ENCODE measurements at places on chromosomes 5 and 9.

DNA sequence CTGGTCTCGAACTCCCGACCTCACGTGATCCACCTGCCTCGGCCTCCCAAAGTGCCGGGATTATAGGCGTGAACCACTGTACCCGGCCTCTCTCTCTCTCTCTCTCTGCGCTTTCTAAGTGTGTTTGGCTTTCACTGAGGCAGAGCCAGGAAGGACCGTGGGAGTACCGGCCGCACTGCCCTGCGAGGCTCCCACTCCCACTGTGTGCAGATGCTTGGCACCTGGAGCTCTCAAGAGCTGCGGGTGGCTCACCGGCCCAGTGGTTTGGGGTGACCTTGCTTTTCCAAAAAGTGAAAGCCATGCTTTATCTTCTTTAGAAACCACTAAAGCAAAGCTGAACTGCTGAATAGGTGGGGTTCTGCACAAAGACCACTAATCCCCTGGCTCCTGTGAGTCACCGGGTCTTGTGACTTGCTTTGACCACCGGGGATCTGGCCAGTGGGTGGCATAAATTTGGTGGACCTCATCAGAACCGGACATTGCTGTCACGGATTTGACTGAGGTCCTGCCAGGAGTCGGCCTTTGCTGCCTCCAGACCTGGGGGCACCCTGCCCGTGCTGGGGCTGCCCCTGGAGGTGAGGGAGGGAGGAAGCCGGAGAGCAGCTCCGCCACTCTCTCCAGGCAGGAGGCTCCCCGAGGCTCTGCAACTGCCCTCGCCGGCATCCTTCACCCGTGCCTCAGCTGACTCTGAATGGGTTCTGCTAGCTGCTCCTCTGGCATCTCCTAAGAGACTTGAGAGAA, 228.9 kb downstream of the FANCC start:
- no peak for DNase-seq

DNA sequence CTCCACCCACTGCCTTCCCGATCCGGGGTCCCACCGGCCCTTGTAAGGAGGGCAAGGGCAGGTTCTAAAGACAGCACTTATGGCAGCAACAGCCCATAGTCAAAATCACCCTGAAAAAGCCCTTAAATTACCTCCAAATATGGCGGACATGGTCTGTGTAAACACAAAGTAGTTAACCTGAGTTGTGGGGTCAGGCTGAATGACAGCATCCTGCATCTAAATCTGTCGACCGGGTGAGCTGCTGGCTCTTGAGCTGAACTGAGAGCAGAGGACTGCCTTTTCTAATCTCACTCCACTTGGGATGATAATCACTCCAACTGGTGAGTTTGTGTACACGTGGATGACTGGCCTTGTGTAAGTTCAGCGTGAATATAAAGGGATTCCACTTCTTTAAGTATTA, 249.6 kb downstream of the DENND1A start:
- no peak for DNase-seq

- no peak for DNase-seq
These were observed 384.2 kb upstream of the RPS23 start for GRCh38 chr5:82662340-82662739.

GRCh38 chr9:124198331-124198730, 59.4 kb upstream of the NEK6 start:
- DNase-seq: no peak

GRCh38 chr9:24144796-24145195, 318.8 kb upstream of the ELAVL2 start:
- no peak for DNase-seq

GRCh38 chr5:17436350-17436749, 61.7 kb upstream of the TAF11L2 start:
- DNase-seq: no peak

DNA sequence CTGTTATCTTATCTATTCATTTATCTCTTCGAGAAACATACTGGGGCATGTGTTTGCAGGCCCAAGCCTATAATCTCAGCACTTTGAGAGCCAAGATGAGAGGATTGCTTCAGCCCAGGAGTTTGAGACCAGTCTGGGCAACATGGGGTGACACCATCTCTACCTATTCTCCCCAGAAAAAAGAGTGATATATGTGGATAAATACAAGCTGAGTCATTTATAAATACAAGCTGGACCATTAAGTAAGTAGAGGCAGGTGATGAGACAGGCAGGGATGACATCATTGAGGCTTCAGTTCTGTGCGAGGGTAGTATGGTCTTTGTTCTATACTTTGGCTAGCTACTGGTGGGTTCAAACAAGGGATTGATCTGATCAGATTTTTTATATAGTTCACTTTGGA, 25.6 kb downstream of the PBX3 start:
- no peak for DNase-seq

DNA sequence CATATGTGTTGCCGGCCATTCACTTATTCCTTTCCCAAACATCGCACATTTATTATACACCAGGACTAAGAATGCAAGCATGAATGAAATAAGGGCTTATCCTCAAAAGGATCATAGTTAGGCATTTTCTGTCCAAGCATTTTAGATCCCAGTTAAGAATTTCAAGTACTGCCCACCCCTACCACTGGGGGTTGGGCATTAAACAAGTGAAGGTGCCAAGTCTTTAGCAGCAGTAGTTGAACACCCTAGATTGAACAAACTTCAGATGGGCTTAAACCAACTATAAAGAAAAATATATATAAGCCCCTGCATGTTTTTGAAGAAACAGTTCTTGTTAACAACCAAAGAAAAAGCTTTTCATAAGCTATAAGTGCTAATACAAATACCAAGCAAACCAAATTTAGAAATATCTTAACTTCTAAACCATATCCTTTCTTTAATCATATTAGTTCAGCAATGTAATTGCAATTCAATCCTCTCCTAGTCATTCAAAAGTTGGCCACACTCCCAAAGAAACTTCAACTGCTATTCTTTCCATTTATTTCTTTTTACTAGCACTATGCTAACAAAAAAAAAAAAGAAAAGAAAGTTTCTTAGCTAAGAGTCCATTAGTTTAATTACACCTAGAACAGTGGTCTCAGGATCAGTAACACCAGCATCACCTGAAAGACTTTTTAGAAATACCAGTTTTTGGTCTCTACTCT, 149.8 kb downstream of the MLLT3 start:
- no peak for DNase-seq

- DNase-seq: no peak
These were observed 82.5 kb downstream of the ESM1 start for GRCh38 chr5:54902791-54903473.

- DNase-seq: no peak
These were observed 75.4 kb upstream of the ADAMTS19 start for GRCh38 chr5:129384736-129385135.

DNA sequence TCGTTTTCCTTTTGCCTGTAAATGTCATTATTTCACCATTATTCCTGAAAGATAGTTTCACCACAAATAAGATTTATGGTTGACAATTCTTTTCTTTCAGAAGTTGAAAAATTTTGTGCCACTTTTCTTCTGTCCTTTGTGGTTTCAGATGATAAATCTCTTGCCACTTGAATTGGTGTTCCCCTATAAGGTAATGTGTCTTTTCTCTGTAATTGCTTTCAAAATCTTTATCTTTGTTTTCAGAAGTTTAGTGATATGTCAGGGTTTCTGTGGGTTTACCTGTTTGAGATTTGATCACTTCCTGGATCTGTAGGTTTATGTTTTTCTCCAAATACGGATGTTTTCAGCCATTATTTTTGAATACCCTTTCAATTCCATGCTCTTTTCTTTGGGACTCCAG, 14.6 kb downstream of the RASA1 start:
- DNase-seq: no peak

DNA sequence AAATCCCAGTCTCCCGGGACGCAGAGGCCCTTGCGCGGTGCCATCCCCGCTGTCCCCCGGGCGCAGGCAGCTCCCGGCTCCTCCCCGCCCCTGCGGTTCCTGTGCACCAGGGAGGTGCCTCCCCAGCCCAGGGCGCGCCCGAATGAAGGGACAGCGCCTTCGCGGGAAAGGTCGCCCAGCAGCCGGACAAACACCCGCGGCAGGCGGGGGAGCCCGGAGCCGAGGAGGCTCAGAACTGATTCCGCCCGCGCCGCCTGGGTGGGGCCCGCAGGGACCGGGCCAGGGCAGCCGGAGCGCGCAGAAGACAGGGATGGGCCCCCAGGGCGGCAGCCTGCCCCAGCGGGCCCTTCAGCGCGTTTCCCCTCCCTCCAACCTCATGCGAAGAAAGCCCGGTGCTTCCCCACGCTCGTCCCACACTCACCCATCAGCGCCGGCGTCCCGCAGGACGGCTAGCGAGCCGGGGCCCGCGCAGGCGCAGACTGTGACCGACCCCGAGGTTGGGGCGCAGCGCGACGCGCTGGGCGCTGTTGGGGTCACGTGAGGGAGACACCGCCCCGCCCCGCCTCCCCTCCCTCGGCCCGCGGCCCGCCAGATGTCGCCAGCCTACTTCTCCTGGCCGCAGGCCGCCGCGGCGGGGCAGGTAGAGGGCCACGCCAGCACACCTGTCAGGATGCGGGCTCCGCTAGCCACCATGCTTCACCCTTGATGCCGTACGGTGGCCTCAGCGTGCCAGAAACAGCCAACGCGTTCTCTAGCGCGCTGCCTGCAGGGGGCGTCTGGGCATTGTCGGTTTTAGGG, at the start of gene SLC25A51:
TSS of gene SLC25A51 (minus strand) at position 481 of the 798 bp plus-strand sequence. CDS start 15,577 bp downstream, outside the sequence.
- DNase-seq: peak; percentile 92

DNA sequence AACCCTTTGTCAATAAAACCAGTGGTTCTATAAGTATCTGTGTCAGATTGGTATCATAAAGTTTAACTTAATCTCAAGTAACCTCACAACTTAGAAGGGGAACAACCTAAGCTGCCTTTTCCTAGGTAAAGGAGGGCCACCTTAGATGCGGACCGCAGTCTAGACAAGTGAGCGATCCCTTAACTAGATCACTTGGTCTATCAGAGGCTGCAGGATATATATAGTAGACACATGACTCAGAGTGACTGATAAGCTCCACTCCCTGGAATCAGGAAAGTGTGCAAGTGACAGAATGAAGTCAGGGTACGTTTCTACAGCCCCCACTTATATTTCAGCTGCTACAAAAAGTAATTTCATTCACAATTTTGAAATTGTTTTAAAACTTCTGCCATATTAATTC, 7.4 kb downstream of the REEP5 start:
- no peak for DNase-seq

- no peak for DNase-seq
These were observed 189.1 kb downstream of the ADGRV1 start for GRCh38 chr5:90747693-90748092.

GRCh38 chr5:148805326-148806290, 20.8 kb upstream of the ADRB2 start:
- no peak for DNase-seq

- DNase-seq: no peak
These were observed 37.5 kb upstream of the SMU1 start for GRCh38 chr9:33113799-33114547.

DNA sequence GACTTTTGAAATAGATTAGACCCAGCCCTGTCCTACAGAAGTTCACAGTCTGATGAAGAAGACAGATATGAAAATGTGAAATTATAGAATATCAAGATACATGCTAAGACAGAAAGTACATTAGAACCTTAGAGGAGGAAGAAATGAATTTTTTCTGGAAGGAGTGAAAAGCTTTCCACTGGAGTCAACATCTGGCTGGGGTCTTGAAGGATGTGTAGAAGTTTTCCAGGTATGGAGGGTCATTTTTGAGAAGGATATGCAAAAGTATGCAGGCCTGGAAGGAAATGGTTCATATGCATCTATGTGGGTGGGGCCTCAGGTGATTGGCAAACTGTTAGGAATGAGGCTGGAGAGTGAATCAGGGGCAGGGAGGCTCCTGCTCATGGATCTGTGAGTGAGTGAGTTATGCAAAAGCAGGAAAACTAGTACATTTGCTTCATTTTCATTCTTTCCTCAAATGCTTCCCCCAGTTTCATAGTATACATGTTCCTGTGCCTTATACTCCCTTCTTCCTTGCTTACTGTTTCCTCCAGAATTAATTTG, 142.3 kb downstream of the GRIA1 start:
- no peak for DNase-seq

DNA sequence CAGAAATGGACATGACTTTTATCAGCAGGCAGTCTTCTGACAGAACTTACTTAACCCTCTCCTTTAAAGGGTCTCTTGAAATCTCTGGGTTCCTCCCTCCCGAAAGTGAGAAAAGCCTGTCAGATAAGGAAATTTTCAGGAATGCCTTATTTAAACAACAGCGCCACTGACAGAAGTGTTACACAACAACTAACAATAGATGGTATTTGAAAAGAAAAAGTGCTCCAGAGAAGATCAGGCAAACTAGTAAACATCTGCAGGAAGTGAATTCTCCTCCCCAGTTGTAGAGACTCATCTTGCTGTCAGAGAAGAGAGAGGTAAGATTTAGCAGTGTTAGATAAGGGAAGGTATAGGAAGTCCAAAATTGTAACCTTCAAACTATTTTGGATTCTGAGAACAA, 107.2 kb upstream of the NFIL3 start:
- no peak for DNase-seq

- DNase-seq: no peak
These were observed 736 bp upstream of the HSD17B4 start for GRCh38 chr5:119451561-119451960.

DNA sequence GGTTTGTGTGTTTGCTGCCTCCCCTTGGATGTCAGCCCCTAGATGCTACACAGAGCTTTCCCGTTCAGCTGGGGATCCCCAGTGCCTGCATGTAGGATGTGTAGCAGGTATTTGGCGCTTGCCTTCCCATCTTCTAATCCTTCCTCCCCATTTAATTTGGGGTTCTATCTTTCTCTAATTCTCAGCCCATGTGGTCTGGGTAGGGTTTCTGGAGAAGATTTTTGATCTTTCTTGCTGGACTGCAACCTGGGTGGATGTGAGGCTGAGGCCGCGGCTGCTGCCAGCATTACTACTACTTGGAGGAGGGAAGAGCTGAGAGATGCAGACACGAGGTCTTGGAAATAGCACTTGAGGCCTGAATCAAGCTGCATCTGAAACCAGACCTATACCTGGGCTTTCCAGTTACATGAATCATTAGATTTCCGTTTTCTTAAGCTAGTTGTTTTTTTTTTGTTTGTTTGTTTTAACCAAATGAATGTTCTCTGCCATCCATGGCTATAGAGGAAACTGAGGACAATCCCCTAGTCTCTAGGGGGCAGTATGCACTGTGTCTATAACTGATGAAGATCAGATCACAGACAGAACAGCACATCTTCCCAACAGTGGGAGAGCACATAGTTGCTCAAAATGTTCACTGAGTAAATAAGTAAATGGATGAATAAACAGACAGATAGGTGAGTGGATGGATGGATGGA, 178.6 kb downstream of the FGF18 start:
- DNase-seq: no peak

GRCh38 chr5:130104895-130105688, 200.8 kb downstream of the CHSY3 start:
- DNase-seq: no peak

DNA sequence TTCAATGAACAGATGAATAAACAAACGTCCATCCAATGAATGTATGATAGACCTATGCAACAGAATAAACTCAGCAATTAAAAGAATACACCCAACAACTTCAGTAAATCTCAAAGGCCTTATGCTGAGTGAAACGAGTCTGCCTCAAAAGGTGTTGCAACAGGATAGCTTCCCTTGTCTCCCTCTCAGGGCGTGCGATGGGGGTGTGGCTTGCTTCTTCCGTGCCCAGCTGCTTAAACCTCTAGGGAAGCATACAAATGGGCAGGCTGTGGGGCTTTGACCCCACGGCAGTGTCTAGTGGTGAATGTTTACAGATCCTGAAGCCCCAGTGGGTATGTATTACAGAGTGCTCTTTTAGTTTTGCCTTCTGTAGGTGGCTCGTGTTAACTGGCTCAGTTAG, 87.0 kb upstream of the CCL21 start:
- no peak for DNase-seq

- no peak for DNase-seq
These were observed 73.7 kb downstream of the PCDH1 start for GRCh38 chr5:141804475-141804874.

GRCh38 chr5:9071074-9071473, 474.8 kb downstream of the SEMA5A start:
- DNase-seq: no peak
